ENCODE measurements at places on chromosomes 13 and 19.

DNA sequence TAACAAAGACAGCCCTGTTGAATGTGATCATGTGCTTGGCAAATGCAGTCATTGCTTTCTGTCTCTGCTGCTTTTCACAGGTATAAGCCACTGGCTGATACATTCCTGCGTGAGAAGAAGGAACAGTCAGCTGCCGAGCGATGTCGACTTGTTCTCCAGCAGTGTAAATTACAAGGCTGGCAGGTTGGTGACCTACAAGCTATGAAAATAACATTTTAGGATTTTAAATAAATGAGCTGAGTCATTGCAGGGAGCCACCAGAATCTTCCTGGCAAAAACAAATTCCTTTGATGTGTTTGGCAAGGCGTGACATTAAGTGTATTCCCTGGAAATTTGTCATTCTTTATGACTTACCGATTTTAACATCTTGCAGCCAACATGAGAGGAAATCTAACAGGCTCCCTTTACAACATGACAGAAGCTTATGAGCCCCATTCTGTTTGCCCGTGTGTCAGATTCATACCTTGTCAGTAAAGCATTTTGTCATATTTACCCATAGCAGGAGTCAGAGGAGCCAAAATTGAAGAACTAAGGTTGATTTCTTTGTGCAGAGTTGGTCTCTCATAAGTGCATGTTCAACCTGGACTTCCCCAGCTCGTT lies 471.4 kb downstream of the MYO16 start:
- DNase-seq: no peak

DNA sequence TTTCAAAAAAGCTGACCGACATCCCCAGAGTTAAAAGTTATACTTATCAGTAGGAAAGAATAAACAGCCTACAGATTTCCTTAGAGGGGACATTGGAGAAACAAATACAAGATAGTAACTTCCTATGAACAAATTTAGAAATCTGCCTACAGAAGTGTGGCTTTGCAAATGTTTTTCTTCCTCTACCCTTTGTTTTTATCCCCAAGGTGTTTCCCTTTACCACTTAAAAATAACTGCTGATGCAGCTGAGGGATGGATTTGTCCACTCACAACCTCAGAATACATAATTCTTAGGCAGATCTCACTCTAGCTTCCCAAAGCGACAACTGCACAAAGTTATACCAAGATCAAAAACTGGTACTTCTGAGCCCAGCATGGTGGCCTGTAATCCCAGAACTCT lies 20.9 kb downstream of the MED4 start:
- no peak for DNase-seq

DNA sequence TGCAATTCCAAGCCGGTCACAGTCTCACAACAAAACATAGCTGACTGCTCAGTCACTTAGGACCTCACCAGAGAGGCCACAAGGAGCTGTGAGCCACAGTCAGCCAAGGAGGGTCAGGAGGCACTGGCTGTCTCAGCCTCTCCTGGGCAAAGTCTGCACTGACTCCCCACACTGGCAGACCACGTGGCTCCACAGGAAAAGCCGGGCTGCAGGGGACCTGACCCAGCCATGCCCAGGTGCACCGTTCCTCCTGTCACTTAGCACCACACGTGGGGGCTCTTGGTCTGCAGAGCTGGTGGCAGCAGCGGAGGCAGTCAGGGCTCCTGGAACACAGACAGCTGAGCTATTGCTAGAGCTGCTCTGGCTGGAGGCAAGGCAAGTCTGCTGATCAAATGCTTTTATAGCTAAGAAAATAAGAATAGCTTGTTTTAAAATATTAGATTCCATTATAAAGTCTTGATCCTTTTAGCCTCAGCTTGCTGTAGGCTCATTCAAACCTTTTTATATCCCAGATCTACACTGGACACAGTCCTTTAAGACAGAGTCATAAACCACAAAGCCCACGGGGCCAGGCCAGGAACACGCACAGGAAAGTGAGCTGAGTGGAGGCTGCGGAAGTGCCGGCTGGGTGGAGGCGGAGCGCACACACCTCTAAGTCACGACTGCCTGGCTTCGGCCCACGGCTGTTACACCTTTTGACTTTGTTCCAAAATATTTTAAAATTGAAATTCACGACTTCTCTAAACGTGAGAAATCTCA lies 744.1 kb downstream of the UQCRFS1 start:
- no peak for DNase-seq

DNA sequence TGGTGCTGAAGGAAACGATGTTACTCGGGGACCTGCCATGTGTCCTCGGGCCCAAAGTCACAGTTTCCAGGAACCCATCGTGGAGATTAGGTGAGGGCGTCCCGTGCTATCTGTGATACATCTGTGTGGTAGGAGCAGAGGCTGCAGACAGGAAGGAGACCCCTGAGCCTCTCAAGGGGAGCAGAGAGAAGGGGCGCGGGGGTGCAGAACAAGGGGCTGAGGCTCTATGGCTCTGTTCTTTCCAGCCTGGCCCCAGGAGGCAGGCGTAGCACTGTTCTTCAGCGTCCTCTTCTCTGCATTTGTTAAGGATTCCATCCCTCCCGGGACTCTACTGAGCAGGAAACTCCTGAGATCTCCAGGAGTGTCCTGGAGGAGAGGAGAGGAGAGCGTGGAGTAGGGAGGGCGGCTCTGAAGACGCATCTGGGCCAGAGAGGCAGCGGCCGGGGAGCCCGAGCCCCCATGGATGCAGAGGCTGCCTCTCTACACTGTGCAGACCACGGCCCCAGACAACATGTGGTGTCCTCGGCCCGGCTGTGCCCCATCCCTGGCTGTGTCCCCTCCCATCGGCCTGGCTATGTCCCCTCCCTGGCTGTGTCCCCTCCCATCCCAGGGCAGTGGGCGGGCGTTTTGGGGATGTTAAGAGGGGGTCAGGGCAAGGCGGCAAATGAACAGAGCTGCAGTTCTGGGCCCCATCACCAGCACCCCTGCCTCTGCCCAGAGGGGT lies 118.0 kb downstream of the ATP11A start:
- no peak for DNase-seq

- DNase-seq: no peak
These were observed 205.5 kb downstream of the NALCN start for GRCh38 chr13:101210774-101211173.

DNA sequence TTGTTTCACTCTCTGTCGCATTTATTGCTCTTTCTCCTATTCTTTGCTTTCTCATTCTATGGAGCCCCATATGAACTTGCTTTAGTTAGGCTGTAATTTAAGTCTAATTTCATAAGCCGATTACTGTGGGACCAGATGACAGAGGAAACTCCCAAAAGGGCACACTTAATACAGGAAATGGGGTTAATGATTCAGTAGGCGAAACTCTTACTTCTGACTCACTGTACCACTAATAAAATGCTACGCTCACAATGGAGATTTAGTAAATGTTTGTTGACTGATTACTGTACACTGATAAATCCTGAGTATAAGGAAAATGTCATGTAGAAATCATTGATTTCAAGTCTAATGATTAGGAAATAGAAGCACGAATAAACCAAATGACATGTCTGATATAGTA lies 276.4 kb downstream of the KLF5 start:
- DNase-seq: no peak

DNA sequence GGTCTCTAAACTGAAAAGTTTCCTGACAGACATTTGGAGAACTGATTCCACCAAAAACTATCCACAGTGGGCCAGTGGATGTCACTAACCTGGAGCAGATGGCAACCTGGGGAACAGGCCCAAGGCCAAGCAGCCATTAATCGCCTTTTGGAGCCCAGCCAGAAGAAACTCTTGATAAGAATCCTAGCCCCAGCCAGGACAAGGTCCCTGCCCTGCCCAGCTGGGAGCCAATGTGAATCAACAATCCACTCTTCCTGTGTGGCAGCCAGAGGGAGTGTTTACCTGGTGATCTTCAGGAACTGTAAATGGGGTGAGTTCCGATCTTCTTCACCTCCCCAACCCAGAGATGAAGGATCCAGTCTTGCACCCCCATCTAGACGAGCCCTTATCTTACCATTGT lies 14.5 kb upstream of the IGSF23 start:
- no peak for DNase-seq

DNA sequence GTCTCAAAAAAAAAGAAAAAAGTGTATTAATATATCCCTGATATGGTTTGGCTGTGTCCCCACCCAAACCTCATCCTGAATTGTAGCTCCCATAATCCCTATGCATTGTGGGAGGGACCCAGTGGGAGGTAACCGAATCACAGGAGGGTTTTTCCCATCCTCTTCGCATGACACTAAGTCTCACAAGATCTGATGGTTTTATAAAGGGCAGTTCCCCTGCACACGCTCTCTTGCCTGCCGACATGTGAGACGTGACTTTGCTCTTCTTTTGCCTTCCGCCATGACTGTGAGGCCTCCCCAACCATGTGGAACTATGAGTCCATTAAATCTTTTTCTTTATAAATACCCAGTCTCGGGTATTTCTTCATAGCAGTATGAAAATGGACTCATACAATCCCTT lies 17.7 kb downstream of the STK24 start:
- DNase-seq: no peak

GRCh38 chr13:94993616-94994015 lies 281.3 kb upstream of the SOX21 start:
- DNase-seq: no peak

GRCh38 chr13:59494151-59494550 lies 669.6 kb downstream of the DIAPH3 start:
- DNase-seq: no peak

DNA sequence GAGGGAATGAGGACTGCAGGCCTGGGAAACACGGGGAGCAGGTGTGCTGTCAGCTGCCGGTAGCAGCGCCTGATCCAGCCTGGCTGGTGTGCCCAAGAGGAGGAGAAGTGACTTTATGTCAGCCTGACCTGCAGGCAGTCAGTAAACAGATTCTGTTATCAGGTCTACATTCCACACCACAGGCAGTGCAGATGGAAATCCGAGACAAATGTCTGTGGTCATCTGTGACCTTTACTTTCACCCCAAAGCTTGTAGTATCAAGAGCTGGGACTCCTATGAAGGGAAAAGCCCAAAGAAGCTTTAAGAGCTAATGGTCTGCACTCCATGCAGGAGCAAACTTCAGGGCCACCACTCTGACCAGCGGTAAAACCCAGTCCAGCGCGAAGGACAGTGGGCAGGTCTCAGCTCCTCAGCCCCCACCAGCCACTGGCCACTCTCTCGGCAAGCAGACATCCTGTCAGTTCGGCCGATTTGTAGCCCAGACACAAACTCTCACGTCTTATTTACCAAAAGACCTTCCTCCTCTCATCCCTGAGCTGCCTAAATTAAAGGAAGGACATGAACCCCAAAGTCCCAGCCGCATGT lies 7.7 kb downstream of the EPS15L1 start:
- no peak for DNase-seq

DNA sequence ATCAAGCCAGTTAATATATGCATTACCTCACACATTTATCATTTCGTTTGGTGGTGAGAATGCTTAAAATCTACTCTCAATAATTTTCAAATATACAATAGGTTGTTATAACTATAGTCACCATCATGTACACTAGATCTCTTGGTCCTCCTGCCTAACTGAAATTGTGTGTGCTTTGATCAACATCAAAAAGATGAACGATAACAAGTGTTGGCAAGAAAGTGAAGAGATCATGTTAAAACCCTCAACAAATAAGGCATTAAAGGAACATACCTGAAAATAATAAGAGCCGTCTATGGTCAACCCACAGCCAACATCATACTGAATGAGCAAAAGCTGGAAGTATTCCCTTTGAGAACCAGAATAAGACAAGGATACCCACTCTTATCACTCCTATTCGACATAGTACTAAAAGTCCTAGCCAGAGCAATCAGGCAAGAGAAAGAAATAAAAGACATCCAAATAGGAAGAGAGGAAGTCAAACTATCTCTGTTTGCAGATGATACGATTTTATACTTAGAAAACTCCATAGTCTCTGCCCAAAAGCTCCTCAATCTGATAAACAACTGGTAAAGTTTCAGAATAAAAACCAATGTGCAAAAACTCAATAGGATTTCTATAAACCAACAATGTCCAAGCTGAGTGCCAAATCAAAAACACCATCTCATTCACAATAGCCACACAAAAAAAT lies 27.9 kb upstream of the OR10H1 start:
- no peak for DNase-seq

DNA sequence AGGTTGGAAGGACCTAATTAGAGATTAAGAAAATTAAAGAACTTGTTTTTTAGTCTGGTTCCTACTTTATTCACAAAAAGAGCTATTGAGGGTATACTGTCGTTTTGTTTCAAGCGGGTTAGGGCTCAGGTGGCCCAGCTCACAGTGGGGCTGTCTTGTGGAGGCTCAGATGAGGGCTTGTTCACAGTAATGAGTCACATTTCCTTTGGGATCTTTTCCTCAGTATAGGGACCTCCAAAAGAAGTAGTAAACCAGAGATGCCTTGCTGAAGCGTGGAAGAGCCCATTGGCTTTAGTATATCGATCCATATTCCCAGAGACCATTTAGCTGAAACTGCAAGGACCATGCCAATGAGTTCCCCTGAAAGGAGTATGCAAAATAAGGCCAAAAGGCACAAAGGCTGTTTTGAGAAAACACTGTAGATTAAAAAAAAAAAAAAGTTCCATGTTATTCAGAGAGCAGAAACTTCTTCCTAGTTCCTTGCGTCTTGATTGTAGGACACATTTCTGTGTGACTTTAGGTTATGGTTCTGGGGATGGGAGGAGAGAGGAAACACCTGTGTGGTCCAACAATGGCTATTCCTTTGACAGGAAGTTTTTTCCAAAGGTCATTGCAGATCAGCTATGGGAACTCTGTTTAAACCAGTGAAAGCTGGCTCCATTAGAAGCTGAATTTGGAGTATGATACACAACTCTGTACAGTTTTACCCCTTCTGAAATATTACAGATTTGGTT lies 32.8 kb upstream of the GPI start:
- DNase-seq: no peak

DNA sequence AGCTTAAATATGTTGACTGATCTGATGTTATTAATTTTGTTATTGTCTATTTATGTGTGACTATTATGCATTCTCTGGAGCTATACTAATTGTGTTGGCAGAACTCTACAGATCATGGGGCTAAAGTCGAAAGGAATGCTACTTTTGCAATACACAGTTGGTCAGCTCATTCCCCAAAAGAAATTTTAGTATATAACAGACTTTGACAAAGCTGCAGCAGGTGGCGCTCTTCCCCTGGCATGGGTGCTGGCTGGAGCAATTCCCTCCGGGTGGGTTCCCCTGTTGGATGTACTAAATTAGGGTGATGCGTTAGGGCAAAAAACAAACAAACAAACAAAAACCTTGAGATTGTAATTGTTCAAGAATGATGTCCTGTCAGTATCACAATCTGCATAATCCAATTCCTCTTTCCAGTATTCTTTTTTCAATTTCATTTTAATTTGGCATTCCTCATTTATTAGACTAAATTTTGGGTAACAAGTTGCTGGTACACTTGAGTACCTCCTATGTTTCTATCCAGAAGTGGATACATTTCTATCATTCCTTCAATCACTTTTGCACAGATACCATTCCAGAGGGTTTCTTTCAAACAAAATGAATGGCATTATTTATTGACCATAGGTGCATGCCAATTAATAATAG lies 322.8 kb upstream of the EDNRB start:
- DNase-seq: peak; percentile 18

- DNase-seq: no peak
These were observed 69.1 kb upstream of the GPR12 start for GRCh38 chr13:26829716-26830115.

GRCh38 chr13:21998279-21998990 lies 327.6 kb downstream of the FGF9 start:
- no peak for DNase-seq

- DNase-seq: peak; percentile 86
These were observed 379 bp upstream of the CDC34 start for GRCh38 chr19:531009-531752.

- no peak for DNase-seq
These were observed 207.4 kb downstream of the ATP8A2 start for GRCh38 chr13:25579221-25579620.

GRCh38 chr13:113592571-113592970 lies 8.0 kb downstream of the TFDP1 start:
- DNase-seq: no peak
